ENCODE measurements at places on chromosomes 11 and 22. TPM values are rescaled to one million over a fixed set of nuclear protein-coding genes. Genes with fewer than 3 reads are reported as not detected.

The CWC15 gene
- total RNA-seq = 61.7 TPM

DNA sequence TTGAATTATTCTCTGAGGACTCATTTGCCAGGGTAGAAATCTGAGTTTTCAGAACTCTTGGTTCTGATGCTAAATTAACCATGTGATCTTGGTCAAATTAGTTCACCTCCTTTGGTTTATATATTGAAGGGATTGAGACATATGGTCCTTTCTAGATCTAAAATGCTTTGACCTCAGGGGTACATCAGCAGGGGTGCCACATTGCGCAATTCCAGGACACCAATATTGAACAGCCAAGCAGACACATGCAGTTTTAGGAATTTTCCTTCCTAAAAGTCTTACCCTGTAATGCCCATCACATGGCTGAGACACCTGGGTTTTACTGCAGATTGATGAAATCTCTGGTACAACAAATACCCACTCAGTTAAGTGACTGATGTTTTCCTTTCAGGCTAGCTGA is 254.4 kb upstream of the NCAM1 start:
- DNase-seq = no peak

The MICAL3 gene
- 20.5 TPM for total RNA-seq

DNA sequence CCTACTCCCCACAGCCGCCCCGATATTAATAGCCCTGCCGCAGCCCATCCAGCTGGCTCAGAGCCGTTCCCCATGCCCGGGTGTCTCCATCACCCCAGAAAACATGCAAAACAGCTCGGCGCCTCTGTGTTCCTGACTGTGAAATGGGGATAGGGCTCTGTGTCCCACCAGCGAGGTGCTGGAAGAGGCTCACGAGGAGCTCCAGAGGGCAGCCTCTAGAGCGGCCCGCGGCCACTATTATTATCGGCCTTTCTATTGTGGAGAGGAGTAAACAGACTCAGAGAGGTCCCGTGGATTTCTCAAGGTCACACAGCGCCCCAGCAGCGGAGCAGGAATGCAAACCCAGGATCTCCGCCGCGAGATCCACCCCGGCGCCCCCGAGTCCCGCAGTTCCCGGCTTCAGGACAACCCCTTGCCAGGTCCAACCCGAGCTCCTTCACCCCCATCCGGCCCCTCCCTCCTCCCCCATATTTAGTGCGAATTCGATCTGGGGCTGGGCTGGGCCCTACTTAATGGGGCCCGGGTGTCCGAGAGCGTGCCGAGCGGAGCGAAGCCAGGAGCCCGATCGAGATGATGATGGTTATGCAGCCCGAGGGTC is at the start of gene ACTN3:
TSS of gene ACTN3 (plus strand) at position 536 of the 598 bp plus-strand sequence. CDS start at position 571, 35 bp downstream.
- peak; percentile 6 for DNase-seq

The KRTAP5-11 gene
- total RNA-seq = not detected
